ENCODE measurements at places on chromosomes 12 and 14.

DNA sequence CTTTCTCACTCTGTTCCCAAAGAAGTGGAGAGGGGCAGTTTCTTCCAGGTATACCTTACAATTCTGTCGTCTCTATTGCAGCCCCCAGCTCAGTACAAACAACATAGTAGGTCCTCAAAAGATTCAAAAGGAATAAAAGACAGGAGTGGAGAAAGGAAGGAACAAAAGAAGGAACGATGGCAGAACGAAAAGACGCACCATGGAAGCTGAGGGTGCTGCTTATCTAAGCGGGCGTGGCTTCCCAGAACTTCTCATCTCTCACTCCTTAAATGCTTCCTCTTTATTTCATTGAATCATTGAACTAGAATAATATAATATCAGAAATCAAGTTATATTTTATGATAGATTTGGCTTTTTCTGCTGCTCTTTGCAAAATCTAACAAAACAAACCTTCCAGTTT, 13.7 kb upstream of the LTA4H start:
- DNase-seq = no peak

DNA sequence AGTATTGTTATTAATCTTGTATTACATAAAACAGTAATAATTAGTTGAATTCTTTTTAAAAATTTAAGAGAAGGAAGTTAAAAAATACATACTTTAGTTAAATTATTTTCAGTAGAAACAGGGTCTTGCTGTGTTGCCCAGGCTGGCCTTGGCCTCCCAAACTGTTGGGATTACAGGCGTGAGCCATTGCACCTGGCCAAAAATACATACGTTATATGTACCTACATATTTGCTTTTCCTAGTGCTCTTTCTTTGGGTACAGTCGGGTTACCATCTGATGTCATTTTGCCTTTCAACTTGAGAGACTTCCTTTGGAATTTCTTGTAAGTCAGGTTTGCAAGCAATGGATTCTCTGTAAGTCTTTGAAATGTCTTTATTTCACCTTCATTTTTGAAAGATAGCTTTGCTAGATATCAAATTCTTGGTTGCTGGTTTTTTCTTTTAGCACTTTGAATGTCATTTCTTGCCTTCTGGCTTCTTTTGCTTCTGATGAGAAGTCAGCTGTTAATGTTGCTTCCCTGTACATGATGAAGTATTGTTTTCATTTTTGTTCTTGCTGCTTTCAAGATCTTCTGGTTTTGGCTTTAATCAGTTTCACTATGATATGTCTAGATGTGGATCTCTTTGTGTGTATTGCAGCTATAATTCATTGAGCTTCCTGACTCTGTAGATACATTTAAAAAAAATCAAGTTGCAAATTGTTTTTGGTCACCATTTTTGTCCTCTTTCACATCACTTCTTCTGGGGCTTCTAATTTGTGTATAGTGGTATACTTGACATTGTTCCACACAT, 84.4 kb downstream of the SPATS2 start:
- no peak for DNase-seq

DNA sequence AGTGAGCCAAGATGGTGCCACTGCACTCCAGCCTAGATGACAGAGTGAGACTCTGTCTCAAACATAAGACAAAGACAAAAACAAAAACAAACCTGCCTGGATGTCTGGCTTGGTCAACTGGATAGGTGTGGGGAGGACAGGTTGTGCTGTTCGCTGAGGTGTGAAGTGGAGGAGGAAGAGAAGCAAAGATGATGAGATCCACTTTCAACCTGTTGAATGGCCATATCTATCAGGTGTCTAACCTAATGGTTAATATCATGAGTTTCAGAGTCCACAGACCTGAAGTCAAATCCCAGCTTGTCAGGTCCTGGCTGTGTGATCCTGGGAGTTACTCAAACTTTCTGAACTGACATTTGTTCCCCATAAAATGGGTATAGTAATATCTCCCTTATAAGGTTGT, 9.7 kb upstream of the CCDC177 start:
- DNase-seq = no peak

- no peak for DNase-seq
Measured at GRCh38 chr14:64634558-64634957, 69.7 kb upstream of the PLEKHG3 start.

DNA sequence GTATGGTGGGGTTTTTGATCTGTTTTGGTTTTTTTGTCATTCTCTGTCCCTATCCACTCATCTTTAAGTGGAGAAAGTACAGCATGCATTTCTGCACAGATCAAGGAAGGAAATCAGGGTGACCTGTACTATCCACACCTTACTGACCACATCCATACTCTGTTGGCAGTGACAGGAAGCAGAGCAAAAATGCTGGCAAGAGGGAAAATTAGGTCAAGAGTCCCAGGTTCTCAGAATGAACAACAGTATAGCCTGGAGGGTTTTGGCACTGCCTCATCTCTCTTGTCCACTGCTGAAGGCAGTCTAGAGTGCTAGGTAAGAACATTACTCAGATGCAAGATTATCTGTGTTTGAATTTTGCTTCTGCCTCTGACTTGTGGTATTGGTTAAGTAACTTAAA, 70.7 kb downstream of the TAOK3 start:
- no peak for DNase-seq

GRCh38 chr14:73763396-73763795, 49.2 kb upstream of the PNMA1 start:
- DNase-seq = no peak
